ENCODE measurements at places on chromosomes 5 and 9.

DNA sequence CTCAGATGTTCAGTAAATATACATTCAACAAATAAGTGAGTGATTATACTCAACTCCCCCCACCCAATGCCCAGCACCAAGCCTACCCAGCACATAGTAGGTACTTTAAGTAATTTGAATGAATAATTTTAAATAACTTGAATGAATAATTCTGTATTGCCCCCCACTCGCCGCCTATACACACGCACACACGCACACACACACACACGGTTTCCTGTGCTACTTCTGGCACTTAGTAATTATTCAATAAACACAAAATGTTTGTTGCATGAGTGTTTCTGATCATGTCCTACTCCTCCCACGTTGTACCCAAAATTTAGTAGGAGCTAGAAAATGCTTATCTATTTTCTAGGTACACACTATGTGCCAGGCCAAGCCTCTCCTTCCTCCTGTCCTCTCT is 16.2 kb downstream of the PCDH12 start:
- DNase-seq = no peak

DNA sequence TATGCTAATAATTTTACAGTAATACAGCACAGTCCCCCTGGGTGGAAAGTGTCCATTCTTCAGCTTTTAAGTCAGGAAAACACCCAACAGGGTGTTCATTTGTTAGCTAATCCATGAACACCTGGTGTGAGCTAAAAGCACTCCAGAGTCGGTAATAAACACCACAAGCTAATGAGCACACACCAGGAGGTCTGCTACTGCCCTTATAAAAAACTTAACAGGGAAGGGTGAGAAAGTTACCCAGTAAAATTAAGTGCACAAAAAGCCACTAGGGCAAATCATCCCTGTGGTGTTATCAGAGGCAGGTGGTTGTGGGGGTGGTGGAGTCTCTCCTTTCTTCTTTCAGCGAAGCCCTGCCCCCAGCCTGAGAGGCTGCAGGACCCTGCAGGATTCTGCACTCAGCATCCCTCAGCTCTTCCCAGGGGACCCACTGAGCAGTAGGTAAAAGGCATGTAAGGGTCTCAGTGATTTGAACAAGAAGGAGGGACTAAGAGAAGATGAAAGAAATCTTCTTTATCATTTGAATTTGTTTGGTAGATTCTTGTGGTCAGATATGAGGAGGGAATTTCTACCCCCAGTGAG is 14.4 kb downstream of the GDNF start:
- no peak for DNase-seq

DNA sequence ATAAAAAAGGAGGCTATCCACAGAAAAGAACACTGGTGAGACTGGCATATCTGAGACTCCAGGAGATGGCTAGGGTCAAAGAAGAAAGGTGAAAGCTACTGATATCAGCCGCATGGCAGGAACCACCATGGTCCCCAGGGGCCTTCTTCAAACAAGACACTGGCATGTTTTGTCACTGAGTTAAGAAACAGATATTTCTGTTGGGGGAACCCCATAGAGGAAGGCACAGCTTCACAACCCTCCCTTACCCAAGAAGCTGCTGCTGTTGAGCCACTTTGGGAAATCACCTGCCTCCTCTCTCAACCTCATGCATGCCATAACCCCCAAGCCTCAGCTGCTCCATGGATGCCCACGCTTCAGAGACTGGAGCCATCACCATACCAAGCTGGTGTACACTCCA is 13.3 kb upstream of the BTNL3 start:
- DNase-seq = no peak

GRCh38 chr9:76463211-76463610 is 4.2 kb downstream of the GCNT1 start:
- no peak for DNase-seq

- DNase-seq = no peak
Observed at GRCh38 chr5:162512935-162513565, 445.5 kb downstream of the GABRG2 start.

DNA sequence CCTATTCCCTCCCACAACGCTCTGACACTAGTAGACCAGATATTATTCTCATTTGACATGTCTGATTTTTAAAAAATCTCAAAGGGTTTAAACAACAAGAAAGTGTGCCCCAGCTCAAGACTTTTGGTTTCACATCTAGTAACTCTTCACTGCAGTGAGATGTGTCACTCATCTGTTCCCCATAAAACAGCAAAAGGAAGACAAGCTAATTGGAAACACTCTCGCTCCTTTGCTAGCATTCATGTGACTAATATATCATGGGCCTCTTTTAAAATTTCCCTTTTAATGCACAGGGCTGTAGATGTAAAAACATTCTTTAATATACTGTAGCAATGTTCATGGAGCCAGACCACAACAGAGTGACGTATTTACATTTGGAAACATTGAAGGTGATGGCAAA is 372.6 kb downstream of the ZNF608 start:
- DNase-seq = no peak

GRCh38 chr5:158521995-158522394 is 577.7 kb downstream of the EBF1 start:
- no peak for DNase-seq

DNA sequence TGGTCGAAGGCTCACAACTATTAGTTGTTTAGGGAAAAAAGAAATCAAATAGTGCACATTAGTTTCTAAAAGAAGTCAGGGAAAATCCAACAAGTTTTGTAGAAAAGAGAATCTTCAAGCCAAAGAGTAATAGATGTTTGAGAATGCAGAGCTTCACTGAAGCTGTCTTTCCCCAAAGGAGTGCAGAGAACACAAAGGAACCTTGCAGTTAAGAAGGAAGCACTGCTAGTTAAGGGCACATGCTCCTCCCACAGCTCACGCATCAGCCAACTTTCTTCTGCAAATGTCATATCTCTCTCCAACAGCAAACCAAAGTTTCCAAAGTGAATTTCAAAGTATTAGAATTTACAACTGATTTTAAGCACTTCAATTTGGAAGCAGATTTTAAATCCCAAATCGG is 116.4 kb upstream of the FST start:
- no peak for DNase-seq

DNA sequence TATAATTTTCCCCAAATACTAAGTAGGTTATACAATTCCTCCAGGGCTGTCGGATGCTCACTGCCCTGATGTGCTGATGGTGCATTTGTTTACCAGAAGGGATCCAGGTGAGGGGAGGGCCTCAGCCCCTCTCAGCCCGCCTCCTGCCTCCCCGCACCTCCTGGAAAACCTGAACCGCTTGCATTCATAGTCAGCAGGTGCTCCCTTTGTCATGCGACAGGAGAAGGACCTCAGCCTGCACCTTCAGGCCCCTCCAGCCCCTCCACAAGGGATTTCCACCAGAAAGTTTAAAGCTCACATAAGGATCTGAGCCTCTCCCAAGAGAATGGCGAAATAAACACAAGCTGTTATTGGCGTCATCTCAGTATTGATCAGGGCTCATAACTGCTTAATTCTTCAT is 36.5 kb upstream of the NTNG2 start:
- DNase-seq = no peak

GRCh38 chr9:18275313-18275990 is 198.5 kb upstream of the ADAMTSL1 start:
- no peak for DNase-seq

- DNase-seq = no peak
Observed at GRCh38 chr9:26527931-26528330, 364.7 kb downstream of the CAAP1 start.

Measured in activated CD4-positive, alpha-beta T cell treated with anti-CD3 and anti-CD28 coated beads, Interleukin-10, Interleukin-2, amounts not matched to agents 100 ng/mL and 50 ng/mL, durations not matched to agents 16 hours and 8 hours (primary cell).